ENCODE measurements at places on chromosomes 16 and 17.

DNA sequence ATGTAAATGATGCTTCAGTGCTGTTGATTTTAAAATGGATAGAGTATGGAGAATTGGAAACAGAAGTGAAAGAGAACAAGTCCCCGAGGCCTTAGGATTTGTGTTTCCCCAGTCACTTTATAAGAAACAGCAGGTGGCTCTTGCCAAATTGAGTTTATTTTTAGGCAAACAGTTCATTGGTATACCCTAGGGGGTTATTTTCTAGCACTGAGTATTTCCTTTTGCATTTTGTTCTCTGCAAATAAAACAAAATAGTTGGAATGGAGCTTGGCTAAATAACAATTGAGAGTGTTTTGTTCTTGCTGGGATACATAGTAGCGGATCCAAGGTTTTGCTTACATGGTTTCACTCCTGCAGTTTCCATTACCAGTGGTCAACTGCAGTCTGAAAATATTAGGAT, 591.1 kb upstream of the C16orf82 start:
- no peak for DNase-seq

GRCh38 chr17:37671028-37671823, 28.0 kb upstream of the DDX52 start:
- no peak for DNase-seq

DNA sequence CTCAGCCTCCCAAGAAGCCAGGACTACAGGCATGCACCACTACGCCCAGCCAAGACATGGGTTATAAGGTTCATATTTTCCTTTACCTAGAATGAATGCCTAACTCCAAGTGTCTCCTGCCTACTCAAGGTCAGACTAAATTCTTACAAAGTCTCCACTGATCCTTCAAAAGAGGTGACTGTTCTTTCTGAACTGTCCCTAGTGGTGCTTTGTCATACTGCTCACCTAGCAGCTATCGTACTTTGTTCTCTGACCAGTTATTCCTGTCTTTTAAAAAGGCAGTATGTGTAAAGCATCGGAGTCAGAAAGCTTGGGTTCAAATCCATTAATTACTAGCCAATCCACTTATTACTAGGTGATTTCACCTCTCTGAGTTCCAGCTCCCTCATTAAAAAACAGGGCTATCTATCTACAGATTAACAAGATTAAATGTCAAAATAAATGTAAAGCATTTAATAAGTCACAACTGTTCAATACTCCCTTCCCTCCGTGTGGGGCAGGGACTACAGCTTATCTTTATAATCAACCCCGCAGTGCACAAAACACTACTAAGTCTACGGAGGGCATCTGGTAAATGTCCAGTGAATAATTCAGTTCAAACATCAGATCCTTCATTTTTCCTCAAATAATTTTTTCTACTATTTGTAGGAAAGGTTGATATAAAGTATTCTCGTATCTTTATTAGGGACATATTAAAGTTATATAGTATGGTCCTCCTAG, 20.0 kb upstream of the ITGA2B start:
- no peak for DNase-seq

DNA sequence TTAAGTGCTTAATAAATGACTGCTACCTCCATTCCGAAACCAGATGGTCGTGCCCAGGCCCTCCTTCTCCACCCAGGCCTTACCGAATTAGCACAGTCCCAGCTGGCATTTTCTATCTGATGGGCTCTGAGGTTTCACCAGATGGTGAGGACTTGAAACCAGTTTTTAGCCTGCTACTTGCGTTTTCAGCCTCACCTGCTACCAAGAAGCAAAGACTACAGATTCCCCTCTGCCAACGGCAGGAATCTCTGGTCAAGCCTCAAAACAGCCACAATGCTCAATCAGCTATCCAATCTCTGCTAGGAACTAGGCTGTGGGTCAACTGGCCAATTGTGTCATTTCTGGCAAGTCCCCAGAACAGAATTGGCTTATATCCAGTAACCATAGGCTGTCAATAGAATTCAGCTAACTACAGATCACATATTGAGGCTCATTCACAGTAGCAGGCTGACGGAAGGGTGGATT, 11.7 kb downstream of the PECAM1 start:
- no peak for DNase-seq

DNA sequence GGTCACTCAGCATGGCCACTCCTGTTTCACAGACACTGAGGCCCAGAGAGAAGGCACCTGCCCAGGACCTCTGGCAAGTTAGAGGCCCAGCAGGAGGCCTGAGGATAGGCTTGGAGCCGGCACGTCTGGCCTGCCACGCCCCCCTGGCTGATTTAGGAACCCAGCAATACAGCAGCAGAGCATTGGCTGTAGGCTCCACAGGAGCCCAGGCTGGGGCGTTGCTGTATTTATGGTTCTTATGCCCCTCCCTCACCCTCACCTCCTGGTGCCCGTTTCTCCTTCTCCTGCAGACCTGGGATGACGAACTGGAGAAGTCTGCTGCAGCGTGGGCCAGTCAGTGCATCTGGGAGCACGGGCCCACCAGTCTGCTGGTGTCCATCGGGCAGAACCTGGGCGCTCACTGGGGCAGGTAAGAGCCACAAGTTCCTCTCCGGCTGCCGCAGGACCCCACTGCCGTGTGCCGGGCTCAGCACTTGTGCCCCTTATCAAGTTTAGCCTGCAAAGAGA, 25.8 kb downstream of the CRISPLD2 start:
- DNase-seq: no peak

GRCh38 chr16:3963203-3963602, 82.7 kb upstream of the CREBBP start:
- no peak for DNase-seq

DNA sequence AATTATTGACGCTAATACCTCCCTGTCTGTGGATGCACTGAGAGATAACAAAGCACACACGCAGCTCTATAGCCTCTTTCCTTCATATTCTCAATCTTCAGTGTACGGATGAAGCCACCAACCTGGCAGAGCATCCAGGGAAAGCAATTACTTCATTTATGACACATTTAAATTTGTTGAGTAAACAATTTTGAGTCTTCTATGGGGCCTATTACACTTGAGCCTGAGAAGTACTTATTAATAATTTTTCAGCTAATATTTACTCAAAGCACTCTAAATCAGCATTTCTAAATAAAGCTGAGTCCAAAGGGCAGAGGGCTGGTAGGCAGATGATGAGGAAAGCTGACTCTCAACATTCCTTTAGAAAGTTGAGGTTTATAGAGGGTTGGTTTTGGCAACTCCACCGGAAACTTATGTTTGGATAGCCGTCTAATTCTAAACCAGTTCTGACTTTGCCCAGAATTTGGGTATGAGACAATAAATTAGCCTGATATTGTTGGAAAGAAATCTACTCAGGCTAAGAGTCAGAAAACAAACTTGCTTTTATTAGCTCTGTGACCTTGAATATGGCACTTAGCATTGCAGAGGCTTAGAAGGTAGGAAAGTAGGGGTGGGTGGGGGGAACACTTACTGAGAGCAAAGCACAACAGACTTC, 643.5 kb downstream of the CDH11 start:
- DNase-seq: no peak

DNA sequence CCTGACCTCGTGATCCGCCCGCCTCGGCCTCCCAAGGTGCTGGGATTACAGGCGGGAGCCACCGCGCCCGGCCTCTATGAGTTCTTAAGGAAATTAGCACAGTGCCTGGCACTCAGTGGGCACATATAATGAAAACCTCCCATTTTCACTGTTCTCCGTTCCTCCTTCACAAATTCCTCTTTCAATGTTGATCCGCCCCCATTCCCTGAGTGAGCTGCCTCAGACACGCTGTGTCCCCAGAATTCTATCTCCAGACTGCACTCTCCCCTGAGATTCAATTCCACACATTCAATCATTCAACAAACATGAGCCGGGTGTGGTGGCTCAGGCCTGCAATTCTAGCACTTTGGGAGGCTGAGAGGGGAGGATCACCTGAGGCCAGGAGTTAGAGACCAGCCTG, 7.0 kb downstream of the P2RX1 start:
- DNase-seq: no peak

DNA sequence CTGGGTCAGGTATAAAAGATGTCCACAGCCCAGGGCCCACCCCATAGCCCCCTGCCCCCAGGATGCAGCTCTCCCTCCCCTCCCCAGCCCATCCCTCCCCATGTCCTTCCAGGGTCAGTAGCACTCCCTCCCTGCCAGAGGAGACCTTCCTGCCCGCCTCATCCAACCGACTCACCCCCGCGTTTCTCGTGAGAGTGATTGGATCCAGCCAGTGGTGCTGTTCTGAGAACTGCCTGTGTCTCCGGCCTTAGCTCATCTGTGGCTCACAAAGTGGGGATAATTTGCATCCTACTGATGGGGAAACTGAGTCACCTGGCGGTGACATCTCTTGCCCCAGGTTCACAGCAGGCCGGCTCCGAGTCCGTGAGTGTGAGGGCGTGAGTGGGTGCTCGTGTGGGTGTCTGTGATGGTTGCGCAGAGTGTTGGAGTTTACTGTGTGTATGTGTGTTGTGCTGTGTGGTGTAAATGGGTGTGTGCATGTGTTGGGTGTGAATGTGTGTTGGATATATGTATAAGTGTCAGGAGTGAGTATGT, 90.7 kb upstream of the GSE1 start:
- DNase-seq: no peak

DNA sequence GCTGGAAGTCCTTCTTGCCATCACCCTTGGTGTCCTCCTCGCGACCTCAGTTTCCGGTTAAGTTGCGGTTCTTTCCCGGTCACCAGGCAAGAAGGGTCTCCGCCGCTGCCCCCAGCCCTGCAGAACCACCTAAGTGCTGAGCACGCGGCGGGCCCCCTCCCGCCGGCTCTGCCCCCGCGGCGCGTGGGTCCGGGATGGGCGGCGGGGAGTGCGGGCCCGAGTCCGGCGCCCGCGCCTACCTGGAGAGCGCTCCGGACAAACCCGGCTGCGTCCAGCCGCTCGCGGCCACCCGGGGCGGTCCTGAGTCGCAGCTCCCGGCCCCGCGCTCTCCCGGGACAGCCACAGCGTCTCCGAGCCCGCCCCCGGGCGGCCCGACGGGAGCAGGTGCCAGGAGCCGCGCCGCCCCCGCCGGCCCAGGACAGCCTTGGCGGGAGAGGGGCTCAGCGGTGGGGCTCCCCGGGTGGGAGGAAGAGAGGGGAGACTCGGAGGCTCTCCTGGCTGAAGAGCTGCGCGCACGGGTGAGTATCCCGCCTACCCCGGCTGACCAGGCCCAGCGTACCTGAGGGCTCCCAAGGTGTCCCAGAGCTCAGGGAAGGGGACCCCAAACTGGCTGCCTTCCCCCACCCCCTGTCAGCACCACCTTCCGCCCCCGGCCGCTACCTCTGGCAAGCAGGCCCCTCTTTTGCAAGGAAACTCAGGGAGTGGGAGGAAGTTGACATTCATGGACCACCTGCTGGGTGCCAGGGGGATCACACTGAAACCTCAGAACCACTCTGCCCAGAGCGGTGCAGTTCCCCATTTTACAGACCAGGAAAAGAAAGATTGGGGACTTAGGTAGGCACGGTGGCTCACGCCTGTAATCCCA, 22.2 kb upstream of the C17orf113 start:
- no peak for DNase-seq

- no peak for DNase-seq
Measured at GRCh38 chr17:21814776-21815175, 122.5 kb downstream of the KCNJ18 start.

All from stimulated activated CD8-positive, alpha-beta memory T cell treated with anti-CD3 and anti-CD28 coated beads, Interleukin-12 subunit alpha, Interleukin-12 subunit beta, amount 100 ng/mL, for 4 hours (primary cell).